ENCODE measurements at places on chromosomes 7 and 10.

DNA sequence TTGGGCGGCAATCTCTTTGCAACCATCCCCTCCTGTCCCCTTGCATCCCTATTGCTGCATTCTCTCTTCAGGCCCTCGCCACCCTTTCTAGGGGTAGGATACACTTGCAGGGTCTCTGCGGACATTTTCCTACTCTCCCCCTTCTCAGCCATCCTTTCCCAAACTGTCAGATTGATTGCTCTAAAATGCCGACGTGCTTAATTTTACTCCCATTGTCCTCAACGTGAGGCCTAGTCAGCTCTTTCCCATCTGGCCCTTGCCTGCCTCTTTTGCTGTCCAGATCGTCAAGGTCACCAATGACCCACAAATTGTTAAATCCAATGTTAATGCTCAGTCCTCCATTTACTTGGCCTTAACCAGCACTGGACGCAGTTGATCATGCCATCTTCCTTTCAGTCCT, 12.7 kb upstream of the LRMDA start:
- no peak for DNase-seq

DNA sequence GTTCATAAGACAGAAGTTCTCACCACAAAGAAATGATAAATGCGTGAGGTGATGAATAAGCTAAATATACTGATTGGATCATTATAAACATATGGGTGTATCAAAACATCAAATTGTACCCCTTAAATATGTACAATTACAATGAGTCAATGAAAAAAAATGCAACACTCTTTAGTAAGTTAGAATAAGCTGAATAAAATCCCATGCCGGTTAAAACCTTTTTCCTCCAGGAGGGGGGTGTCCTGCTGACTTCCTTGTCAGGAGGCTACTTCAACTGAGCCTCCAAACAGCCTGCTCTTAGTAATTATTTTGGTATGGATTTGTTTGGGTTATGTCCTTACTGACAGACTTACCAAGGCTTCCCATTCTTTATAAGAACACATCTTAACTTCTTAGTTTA, 649.1 kb downstream of the INHBA start:
- no peak for DNase-seq

DNA sequence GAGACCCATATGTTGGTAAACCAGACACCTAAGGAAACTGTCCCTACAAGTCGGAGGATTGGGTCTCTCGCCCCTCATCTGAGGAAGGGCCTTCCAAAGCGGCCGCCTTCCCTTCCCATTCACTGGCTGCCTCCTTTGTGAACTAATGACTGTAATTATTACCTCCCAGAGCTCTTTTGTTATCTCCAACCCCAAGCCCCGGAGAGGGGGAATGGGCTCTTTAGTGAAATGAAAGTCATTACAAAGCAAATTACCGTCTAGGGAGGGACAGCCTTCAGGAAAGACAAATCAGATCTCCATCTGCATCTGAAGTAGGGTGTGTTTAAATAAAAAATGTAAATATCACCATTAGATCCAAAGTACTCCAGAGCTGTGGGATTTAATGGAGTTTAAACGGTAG, 2.6 kb upstream of the GAD2 start:
- no peak for DNase-seq

- DNase-seq, result no peak
Measured at GRCh38 chr7:31371621-31372020, 31.1 kb upstream of the NEUROD6 start.

DNA sequence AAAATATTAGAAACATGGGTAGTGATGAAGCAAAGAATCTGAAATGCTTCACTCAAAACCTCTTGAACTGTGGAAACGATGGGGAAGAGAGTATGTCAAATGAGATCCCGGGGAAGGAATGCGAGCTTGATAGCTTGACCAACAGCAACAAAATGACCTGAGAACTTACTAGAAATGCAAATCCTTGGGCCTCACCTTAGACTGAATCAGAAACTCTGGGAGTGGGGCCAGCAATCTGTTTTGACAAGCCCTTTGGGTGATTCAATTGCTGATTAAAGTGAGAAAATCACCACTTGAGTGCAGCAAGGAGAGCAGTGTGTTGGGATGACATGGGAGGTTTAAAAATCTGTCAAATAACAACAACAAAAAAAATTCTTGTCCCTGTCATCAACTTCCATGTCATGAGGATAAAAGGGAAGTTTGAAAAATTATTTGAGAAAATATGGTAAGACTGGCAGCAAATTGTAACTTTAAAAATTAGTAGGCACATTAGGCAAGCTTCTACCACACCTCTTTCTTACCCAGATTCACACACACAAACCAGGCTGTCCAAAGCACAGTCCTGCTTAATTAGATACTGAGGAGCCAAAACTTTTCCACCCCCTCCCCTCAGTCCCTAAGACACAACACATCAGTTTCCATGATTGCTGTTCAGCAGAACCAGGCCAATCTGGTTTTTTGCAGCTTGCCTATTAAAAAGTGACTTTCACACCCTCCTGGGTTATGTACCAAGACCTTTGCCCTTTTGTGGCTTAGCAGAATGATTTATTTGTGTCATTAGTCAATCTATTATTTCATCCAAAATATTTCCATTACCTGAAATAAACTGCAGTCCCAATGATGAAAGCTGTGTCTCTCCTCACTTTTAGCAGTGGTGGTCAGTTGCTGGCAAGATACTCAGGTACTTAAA, 15.6 kb downstream of the CALCR start:
- DNase-seq, result no peak

- DNase-seq, result no peak
Measured at GRCh38 chr7:31311552-31311951, 29.0 kb downstream of the NEUROD6 start.

DNA sequence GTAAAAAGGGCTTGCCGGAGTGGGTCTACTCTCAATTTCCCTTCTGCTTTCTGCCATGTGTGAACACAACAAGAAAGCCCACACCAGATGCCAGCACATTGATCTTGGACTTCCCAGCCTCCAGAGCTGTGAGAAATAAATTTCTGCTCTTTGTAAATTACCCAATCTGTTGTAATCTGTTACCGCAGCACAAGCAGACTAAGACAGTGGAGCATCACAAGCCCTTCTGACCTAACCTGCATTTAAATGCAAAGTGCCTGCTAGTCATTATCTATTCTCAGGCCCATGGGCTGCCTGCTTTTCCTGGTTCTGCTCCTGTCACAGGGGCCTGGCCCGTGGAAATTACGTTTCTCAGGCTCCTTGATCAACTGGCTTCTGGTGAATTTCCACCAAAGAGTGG, 199.3 kb upstream of the AUTS2 start:
- DNase-seq, result no peak

GRCh38 chr10:79387974-79388850, 40.9 kb downstream of the PPIF start:
- no peak for DNase-seq

GRCh38 chr10:31751738-31752080, 176.9 kb downstream of the ARHGAP12 start:
- DNase-seq, result no peak

DNA sequence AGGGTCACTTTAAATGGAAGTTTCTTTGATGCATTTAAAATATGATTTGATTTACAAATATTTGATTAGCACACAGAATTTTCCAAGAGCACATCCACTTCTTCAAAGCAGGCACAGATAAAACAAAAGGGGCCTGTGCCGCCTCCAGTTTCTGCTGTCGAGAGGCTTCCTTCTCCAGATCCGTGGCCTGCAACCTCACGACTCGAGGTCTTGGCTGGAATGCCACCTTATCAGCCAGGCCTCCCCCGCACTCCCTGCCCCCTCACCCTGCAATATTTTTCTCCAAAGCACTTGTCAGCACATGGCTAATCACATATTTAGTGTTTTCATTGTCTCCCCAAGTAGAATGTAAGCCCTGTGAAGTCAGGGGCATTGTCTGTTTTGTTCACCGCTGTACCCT, 12.5 kb downstream of the PYROXD2 start:
- no peak for DNase-seq

DNA sequence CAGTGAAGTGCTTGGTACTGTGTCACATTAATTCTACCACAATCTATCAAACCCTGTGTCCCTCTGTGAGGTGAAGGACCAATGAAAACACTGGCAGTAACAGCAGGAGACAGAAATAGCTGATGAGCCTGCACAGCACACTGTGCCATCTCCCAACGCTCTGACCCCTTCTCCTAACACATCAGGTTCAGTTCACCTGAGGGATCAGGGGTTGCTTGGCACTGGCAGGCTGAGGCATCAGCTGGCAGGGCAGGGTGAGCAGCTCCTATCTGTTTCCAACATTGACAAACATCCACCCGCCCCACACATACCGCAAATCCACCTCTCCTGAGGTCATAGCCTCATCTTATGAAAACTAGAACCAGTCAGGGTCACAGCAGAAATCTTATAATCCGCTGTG, 120.9 kb downstream of the ICA1 start:
- DNase-seq, result no peak

DNA sequence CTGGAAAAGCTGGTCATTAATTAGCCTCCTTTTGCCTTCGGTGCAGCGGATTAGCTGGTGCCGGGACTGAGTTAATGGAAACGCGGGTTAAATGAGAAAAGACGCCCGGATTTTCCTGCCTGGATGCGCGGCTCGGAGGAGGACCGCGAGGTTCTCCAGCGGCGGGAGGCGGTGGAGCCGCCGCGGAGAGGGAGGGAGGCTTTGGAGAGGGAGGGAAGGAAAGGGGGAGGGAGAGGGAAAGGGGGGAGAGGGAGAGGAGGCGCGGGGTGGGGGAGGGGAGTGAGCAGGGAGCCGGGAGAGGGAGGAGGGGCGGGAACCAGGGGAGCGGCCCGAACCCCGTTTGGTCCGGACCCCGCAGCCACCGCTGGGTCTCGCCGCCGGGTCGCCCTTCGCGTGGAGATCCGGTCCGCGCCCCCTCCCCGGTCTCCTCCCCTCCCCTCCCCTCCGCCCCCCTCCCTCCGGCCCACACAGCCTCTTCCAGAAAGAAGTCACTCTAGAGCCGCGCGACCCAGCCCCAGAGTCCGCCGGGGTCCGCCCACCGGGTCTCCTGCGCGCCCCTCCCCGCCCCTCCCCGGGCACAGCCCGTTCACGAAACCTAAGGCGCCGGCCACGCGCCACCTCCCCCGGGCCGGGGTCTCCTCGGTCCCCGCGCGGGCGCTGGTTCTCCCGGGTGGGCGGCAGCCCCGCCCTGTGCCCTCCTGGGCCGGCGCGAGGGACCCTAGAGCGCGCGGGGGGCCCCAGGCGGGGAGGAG, 347.5 kb downstream of the DNAJB6 start:
- DNase-seq, result no peak

DNA sequence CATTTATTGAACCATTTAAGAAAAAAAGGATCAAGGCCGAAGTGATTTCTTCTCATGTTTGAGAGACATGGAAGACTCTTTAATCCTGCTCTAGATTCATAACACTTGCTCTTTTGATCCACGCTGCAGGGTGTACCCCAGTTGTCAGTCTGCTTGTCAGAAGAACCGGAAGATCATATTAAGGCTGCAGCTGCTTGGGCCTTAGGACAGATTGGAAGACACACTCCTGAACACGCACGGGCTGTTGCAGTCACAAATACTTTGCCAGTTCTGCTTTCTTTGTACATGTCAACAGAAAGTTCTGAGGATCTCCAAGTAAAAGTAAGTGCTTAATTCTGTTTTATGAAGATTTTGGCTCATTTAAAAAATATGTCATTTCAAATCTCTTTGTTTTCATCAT, 46.3 kb downstream of the SPAG6 start:
- DNase-seq, result no peak

Data from A549 (cell line).